ENCODE measurements at places on chromosomes 7 and 10. TPM values are rescaled to one million over a fixed set of nuclear protein-coding genes. Genes with fewer than 3 reads are reported as not detected.

Gene C10orf62
- not detected for total RNA-seq

GRCh38 chr10:86370006-86370585, 3.5 kb upstream of the GRID1 start:
- no peak for DNase-seq

GRCh38 chr7:22726907-22727713, at the start of gene IL6:
Gene IL6 (plus strand): TSS chr7:22727200. CDS start chr7:22727263, 63 bp downstream.
- DNase-seq, result peak; percentile 53

DNA sequence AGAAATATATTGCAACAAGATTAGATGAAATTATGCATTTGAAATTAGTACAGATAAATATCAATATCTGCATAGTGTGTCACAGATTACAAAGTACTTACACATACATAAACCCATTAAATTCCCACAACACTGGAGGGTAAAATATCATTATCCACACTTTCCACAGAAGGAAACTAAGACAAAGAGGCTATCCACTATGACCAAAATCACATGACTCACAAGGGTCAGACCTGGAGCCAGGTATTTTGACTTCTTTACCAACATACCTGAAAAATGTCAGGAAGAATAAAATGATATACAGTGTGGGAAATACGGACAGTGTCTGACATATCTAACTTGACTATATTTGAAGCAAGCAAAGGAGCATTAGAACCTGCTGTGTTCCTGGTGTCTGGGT, 34.1 kb downstream of the HYCC1 start:
- DNase-seq, result no peak

Gene HSPA12A
- 4.0 TPM for total RNA-seq

DNA sequence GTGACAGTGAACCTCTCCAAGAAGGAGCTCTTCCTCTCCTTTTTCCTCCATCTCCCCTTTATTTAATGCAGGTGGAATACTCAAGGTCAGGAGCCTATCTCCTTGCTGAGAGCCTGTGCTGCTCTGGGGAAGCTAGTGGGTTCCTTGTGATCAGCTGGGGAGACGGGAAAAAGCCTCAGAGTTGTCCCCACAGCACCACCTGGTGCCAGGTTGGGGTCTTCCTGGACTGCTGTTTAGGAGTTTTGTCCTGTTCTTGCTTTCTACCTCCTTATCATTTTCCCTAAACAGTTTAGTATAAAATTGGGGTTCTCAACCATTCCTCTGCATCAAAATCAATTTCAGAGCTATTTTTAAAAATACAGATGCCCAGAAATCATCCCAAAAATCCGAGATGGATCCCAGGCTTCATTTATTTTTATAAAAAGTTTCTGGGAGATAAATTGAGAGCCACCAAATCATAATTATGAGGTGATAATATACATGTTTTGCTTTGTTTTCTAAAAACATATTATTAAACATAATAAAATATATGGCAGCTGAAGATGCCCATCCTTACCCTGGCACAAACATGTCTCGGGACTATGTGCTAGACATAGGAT, 44.3 kb downstream of the MACC1 start:
- peak; percentile 27 for DNase-seq

Gene OGDHL
- not detected for total RNA-seq

DNA sequence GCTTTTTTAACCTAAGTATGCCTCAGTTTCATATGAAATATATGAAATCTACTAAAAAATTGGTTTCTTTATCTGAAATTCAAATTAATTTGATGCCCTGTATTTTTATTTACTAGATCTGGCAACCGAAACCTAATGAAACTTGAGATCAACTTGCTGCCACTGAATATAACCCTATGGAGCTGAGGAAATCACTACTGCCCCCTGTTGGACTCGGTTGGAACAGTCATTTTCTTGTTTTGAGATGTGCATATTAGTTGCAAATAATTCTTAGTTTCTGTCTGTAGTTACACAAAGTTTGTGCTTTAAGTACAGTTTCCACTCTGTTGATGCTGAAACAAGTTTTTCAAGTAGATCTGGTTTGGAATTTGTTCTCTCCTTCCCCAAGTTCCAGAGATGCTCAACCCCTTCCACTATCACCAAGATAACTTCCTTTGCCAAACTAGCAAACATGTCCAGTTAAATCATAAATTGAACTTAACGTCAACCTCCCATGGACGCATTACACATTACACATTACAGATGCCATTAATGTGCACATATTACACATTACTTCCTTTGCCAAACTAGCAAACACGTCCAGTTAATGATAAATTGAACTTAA, 22.2 kb upstream of the EXOC4 start:
- DNase-seq, result no peak

Gene TET1
- total RNA-seq, result 0.69 TPM

Gene UNCX
- total RNA-seq, result not detected

DNA sequence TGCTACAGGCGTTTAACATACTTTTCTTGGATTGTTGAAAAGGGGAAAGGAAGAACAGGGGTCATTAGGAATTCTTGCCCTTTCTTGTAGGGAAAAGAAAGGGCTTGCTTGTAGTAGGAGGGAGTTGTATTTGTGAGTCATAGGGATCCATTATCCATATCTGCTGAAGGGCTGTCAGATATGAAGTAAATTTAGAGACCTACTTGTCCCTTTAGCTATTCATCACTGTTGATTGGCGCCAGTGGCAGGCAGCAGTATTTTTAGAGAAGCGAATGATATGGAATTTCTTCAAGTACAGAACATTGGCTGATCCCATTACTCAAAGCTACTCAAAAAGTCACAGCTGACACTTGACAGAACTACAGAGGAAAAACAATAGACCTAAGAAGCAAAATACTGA, 97.7 kb downstream of the CELF2 start:
- no peak for DNase-seq
